ENCODE measurements at places on chromosomes 13 and 19. TPM values are rescaled to one million over a fixed set of nuclear protein-coding genes. Genes with fewer than 3 reads are reported as not detected.

DNA sequence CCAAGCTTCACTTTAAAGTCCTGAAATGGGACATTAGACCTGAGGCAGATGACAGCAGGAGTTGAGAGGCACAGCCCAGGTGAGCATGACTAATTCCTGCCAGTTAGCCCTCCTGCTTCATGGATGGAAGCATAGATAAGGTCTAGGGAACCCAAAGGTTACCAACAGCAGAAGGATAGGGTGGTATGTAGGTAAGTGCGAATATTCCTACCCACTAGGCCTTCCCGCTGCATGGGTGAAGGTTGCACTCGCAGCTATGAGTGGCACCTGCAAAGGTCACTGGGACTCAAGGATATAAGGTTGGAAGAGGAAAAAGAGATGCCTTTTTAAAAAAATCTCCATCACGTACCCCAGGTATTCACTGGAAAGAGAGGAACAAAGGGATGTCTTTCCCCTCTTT is 12.2 kb upstream of the MLLT1 start:
- no peak for DNase-seq

DNA sequence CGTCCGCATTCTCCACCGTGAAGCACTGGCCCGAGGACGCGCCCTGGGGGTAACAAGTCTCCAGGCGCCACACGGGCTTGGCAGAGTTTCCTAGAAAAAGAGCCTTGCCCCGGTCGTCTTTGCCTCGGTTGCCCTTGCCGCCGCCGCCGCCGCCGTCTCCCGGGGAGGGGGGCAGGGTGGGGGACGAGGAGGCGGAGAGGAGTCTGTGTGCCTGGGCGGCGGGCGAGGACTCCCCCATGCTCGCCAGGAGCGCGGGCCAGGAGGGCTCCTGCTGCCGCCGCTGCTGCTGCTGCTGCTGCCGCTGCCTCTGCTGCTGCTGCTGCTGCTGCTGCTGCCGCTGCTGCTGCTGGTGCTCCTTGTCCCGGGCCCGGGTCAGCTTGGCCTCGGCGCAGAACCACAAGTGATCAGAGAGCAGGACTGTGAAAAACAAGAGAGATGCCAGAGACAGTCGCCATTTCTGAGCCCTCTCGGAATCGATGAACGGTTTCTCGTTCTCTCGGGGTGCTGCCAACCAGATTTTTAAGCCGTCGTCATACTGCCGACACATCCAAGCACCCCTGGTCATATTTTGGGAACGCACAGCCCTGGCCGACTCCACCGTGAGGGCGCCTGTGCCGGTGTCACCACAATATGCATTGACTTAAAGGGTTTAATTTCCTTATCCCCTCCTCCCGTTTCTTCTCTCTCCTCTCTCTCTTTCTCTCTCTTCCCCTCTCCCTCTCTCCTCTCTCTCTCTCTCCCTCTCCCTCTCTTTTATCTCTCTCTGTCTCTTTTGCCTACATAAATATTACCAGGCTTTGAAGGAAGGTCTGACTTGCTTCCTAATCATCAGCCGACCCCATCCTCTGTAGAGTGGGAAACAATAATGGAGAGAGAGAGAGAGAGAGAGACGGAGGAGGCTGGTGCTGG is 349.1 kb downstream of the LIG4 start:
- peak; percentile 5 for DNase-seq

GRCh38 chr13:114224201-114224600 is 10.5 kb upstream of the CDC16 start:
- DNase-seq = no peak

Gene ZNF730
- total RNA-seq = 0.81 TPM

GRCh38 chr13:55432814-55433213 is 1707.9 kb upstream of the PRR20A start:
- DNase-seq = no peak

- no peak for DNase-seq
Observed at GRCh38 chr13:113631341-113632095, 26.5 kb downstream of the ATP4B start.

DNA sequence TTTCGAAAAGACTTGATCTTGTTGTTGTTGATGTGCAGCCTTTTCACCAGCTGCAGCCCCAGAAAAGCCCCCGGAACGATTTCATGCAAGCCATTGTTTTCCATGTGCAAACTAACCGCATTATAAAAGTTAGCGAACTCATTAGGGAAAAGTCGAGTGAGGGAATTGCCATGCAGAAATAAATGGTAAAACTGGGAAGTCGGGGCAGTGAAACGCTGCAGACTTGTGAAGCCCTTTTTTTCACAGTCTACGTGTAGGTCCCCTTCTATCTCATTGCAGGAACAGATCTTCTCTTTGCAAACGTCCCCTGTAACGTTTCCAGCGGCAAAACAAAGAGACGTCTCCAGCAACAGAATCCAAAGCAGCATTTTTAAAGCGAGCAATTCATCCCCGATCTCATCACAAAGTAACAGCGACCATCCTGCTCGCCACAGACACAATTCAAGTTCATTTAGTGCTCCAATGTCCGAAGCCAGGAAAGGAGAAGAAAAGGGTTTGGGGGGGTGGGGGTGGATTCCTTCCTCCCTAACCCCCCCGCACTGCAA is 1.1 kb downstream of the SLITRK1 start:
- DNase-seq = no peak

Gene TJP3
- total RNA-seq = 0.49 TPM

Gene KLK3
- not detected for total RNA-seq

Gene TBC1D4
- 6.6 TPM for total RNA-seq

DNA sequence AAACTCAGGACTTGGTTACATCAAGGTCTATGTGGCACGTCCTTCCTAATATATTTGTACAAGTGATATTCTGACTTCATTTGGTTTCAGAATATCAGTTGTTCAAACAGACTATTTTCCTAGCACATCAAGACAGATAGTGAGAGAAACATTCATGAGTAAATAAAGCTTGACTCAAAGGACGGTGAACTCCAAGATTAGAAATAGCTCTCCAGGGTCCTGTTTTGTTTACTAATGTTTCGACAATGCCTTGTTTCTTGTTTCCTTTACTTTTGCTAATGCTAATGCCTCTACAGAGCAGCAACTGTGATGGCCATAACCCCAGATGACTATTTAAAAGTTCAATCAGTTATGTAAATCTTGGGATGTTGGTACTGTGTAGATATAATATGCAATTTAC is 313.9 kb downstream of the KLF12 start:
- DNase-seq = no peak

DNA sequence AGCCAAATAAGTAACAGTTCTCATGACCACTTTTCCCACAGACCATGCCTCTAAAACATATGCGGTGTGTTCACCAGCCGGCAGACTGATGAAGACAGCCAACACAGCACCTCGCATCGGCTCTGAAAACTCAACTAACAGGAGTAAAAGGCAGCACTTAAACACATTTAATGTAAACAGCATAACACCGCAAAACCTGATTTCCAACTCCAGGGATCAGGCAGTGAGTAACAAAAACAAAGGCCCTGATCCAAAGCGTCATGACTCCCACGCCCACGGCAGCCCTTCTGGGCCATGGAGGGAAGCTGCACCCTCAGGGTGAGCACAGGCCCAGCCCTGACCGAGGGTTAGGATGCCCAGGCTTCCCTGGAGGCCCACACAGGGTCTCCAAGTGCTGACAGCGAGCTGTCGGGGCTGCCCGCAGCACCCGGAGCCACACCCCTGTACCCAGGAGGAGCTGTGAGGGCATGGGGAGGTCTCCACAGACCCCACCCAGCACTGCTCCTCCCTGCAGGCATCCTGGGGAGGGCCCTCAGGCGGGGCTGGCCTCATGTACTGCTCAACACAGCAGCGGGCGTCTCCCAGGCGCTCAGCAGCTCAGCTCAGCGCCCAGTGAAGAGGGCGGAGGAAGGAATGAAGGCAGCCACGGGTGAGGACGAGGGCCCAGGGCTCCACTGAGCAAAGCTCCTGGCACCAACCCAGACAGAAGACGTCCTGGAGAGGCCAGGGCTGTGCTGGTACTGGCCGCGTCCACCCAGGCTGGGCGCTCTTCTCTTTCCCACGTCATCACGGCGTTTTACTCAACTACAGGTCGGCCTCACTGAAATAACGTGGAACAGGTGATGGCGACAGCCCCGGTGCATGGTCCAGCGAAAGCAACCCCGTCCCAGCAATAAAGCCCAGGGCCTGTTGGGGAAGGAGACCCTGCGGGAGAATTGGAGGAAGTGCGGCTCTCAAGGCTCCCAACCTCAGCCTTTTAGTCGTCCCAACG is 53.7 kb downstream of the RASA3 start:
- DNase-seq = no peak
